ENCODE measurements at places on chromosomes 1 and 21.

GRCh38 chr21:45302082-45303061 is 14.7 kb upstream of the POFUT2 start:
- DNase-seq: peak; percentile 73

DNA sequence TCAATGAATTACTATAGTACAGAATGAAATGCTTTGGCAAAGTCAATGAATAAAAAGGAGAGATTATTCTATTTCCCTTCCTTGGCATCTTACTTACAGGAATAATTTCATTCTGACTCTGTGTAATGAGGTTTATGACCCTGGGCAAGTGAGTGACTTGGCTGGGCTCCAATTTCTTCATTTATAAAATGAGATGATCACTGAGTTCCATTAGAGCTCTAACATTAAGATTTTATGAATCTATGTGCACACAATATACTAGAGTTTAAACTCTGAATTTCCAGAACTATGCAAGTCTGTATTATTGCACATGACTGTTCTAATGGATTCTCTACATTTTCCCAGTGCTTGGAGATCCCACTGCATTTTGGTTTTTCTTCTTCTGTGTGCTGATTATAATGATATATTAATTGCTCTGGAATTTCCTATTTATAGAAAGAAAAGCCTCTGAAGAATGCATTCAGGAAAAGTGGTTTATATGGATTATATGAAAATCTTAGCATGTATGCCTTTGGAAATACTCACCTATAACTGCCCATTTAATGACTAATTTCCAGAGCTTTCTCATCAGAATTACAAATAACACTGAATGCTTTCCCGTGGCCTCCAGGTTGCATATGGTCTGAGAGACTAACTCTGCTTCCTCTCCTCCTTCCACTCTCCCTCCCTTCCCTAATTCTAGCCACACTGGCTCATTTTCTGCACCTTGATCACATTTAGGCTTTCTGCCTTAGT is 97.4 kb upstream of the CHRM3 start:
- DNase-seq: no peak

GRCh38 chr1:21496886-21497285 is 12.3 kb upstream of the ALPL start:
- DNase-seq: no peak

- no peak for DNase-seq
These were observed 14.7 kb upstream of the AHCYL1 start for GRCh38 chr1:109969907-109970306.

GRCh38 chr21:36791180-36791579 is 92.3 kb downstream of the SIM2 start:
- DNase-seq: no peak

- no peak for DNase-seq
These were observed 1288.3 kb upstream of the B3GALT2 start for GRCh38 chr1:194474701-194475100.

DNA sequence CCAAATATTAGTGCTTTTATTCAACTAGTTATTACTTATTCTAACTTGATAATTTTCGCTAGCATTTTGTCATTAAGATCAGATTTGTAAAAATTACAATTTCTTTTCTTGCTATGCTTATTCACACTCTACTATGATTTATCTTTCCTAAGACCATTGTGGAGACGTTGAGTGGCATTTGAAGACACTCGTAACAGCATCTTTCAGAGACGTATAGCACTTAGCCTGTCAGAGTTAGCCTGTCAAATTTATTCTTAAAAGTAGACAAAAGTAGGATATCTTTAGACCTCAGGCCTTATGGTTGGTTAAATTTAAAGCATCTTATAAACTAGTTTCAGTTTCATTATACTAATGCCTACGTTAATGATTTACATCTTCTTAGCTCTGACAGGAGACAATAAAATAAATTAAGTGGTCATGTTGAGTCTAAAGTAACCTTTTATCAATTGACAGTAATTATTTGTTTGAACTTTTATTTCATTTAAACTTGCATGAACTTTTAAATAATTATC is 1410.1 kb downstream of the MRPL39 start:
- no peak for DNase-seq

GRCh38 chr1:47837866-47838561 is 159.2 kb downstream of the TRABD2B start:
- peak; percentile 21 for DNase-seq

- DNase-seq: no peak
These were observed 45.3 kb downstream of the KCNC4 start for GRCh38 chr1:110255392-110255787.

Measured in upper lobe of right lung (tissue), 1 donor.